ENCODE measurements at places on chromosomes 1 and 21. TPM values are rescaled to one million over a fixed set of nuclear protein-coding genes. Genes with fewer than 3 reads are reported as not detected.
A peak's percentile ranks its signal among the peaks of the same experiment; 100 is the strongest.

Gene KRTAP12-2
- total RNA-seq, result not detected

Gene SGIP1
- 1.6 TPM for total RNA-seq

Gene CITED4
- total RNA-seq, result 47.6 TPM

DNA sequence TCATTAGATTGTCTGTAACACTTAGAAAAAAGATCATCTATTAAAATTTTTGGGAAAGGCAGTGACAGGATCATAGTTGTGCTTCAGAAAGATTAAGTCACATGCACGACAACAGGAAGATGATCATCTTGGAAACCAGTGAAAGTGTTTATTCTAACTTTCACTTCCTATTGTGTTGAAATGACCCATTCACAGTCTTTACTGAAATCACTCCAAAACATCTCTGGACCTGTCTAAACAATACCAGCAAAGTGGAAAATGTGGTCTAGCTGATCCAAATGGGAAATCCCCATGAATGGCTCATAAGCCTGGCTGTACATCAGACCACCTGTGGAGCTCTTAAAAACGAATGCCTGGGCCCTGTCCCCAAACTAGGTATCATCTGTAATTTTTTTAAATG is 111.1 kb upstream of the ETV3 start:
- H3K4me3 ChIP-seq, result no peak overlapping the region
- no peak overlapping the region for H3K27ac ChIP-seq

- H3K4me3 ChIP-seq, result no peak overlapping the region
- no peak overlapping the region for H3K27ac ChIP-seq
- no peaks in the 10 kb centered on the region for H3K4me1 ChIP-seq
- no peaks in the 10 kb centered on the region for H3K27me3 ChIP-seq
- H3K36me3 ChIP-seq, result no peaks in the 10 kb centered on the region
These were observed 49.0 kb downstream of the NRIP1 start for GRCh38 chr21:15015622-15016471.

GRCh38 chr1:243495442-243496186 is 239.8 kb downstream of the SDCCAG8 start:
- no peak for DNase-seq
- no peak overlapping the region for H3K4me3 ChIP-seq
- no peaks in the 10 kb centered on the region for H3K27me3 ChIP-seq
- peak overlapping the region; percentile 77 for H3K27ac ChIP-seq
- H3K36me3 ChIP-seq, result no peaks in the 10 kb centered on the region

DNA sequence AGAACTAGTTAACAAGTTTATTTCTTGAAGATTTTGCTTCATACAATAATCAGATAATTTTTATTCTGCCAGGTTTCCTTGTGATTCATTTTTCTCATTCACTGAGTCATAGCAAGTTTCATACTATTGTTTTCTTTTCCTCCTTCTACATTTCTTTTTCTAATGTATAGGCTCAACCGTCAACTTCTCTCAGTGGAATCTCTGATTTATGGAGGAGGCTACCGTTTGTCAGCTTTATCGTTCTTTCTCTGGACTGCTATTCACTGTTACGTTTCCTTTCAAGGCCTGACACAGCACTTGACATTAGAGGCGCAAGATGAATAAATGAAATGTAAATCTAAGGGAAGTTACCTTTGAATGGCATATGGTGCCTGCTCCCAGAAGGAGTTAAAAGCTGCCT is 284.3 kb upstream of the NR5A2 start:
- no peaks in the 10 kb centered on the region for H3K27me3 ChIP-seq
- DNase-seq, result no peak
- no peak overlapping the region for H3K4me3 ChIP-seq
- H3K4me1 ChIP-seq, result no peaks in the 10 kb centered on the region

GRCh38 chr21:14699433-14700407 is 153.6 kb upstream of the SAMSN1 start:
- no peak overlapping the region for H3K4me3 ChIP-seq
- no peaks in the 10 kb centered on the region for H3K4me1 ChIP-seq
- no peaks in the 10 kb centered on the region for H3K27me3 ChIP-seq
- H3K27ac ChIP-seq, result no peak overlapping the region

GRCh38 chr1:59699227-59699847 is 115.4 kb upstream of the HOOK1 start:
- H3K4me1 ChIP-seq, result peaks cover 3% of the 10 kb centered on the region
- H3K4me3 ChIP-seq, result no peak overlapping the region
- no peaks in the 10 kb centered on the region for H3K36me3 ChIP-seq
- H3K27ac ChIP-seq, result no peak overlapping the region
- H3K27me3 ChIP-seq, result no peaks in the 10 kb centered on the region

GRCh38 chr1:92755541-92756461 is 29.1 kb downstream of the EVI5 start:
- DNase-seq, result no peak
- no peaks in the 10 kb centered on the region for H3K36me3 ChIP-seq
- H3K4me3 ChIP-seq, result peak overlapping the region; percentile 33
- H3K4me1 ChIP-seq, result no peaks in the 10 kb centered on the region
- H3K27ac ChIP-seq, result peak overlapping the region; percentile 56

- no peak for DNase-seq
- peak overlapping the region; percentile 93 for H3K27ac ChIP-seq
- no peaks in the 10 kb centered on the region for H3K27me3 ChIP-seq
- peaks cover 4% of the 10 kb centered on the region for H3K4me1 ChIP-seq
- peak overlapping the region; percentile 79 for H3K4me3 ChIP-seq
- no peaks in the 10 kb centered on the region for H3K36me3 ChIP-seq
These were observed 1.2 kb downstream of the SH3GLB1 start for GRCh38 chr1:86705665-86705985.

DNA sequence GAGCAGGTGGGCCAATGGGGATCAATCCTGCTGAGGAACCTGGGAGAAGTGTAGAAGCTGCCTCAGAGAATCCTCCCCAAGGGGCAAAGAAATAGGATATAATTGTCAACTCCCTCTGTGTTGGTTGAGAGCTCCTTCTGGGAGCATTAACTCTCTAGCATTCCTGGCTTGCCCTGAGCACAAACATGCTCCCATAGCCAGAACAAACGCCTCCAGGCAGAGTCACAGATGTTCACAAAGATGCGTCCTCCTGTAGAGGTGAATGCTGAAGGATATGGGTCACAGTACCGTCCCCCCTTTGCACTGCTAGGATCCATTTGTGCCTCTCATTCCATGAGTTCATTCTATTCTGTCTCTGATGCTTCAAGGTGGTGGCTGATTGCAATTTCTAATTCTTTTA is 9.6 kb upstream of the BCAN start:
- H3K27me3 ChIP-seq, result no peaks in the 10 kb centered on the region
- DNase-seq, result no peak
- H3K36me3 ChIP-seq, result no peaks in the 10 kb centered on the region
- no peaks in the 10 kb centered on the region for H3K4me1 ChIP-seq

All from ascending aorta (tissue), 2 donors.